Small intestine (tissue), 16 donors: ENCODE measurements at places on chromosomes 2 and 18. TPM values are rescaled to one million over a fixed set of nuclear protein-coding genes. Genes with fewer than 3 reads are reported as not detected.

- peak; percentile 24 for DNase-seq
Measured at GRCh38 chr18:45589356-45590035, 25.8 kb upstream of the SLC14A2 start.

DNA sequence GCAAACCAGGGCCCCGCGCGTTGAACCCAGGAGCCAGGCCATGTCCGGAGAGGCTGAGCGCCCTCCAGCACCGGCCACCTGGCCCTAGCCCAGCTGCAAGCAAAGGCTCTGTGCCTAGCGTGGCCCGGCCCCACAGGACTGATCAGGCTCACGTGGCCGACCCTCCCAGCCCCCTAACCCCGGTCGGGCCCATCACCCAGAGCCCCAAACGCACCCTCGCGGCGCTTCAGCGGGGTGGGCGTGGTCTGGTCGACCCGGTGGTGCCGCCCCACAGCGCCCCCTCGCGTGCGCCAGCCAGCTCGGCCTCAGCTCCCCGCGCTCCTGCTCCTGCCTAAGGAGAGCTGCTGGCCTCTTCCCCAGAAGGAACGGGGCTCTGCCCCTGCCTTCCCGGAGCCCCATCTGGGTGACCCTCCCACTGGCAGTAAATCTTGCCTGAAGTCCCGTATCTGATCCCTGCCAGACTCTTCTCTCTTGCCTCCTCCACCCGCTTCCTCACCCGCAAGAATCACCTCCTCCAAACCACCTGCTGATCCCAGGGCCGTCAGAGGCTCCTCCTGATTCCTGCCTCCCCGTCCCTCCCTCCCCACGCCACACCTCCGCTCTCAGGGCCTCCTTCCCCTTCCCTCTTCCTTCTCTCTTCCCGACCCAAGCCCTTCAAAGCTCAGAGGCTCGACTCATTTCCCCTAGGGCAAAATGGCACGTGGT is 12.3 kb upstream of the TEX51 start:
- peak; percentile 86 for DNase-seq

DNA sequence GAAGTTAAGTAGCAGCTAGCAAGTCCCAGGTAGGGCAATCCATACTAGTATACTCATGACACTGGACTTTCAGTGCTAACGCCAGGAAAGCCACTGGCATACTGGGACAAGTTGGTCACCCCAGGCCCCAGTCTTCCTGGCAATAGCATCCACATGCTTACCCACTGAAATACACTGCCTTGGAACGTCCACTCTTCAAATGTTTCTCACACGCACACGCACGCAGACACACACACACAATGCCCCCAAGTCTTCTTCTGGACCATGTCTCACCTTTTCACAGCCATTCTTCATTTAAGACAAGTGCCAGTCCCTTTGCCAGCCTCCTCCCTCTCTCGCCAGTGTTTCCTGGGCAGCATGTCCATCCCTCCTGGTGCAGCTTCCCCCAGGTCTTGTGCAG is 8.7 kb upstream of the TEX261 start:
- DNase-seq, result no peak

GRCh38 chr18:24964216-24964615 is 387.8 kb downstream of the ZNF521 start:
- DNase-seq, result peak; percentile 17

The SP140L gene
- 12.4 TPM for polyA plus RNA-seq

The IL36A gene
- not detected for polyA plus RNA-seq

The OXER1 gene
- polyA plus RNA-seq, result 6.4 TPM
